ENCODE measurements at places on chromosomes 6 and 20.

- DNase-seq = no peak
Measured at GRCh38 chr20:54231036-54231435, 23.1 kb downstream of the PFDN4 start.

- no peak for DNase-seq
Measured at GRCh38 chr6:47132724-47133123, 90.6 kb upstream of the ADGRF1 start.

GRCh38 chr6:6811128-6812009 lies 222.8 kb downstream of the LY86 start:
- no peak for DNase-seq

DNA sequence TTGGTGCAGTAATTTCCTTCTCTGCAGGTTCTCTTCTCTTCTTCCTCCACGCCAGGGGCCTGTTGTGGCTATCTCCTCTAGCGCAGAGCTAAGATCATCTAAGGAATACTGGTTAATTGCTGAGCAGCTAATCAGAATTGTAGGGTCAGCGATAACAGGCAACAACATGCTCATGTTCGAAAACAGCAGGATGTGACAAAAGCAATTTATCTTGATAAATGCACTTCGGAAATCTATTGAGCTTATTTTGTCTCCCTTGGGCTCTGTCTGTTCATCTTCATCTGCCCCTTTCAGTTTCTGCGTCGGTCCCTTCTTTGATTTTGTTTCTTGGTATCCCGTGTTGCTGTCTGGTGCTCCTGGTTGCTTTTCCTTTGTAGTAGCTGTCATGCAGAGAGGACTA lies 67.3 kb upstream of the MAP3K7 start:
- no peak for DNase-seq

GRCh38 chr6:106802139-106802538 lies 172.4 kb downstream of the CD24 start:
- no peak for DNase-seq

GRCh38 chr20:46027245-46027853 lies 1.7 kb upstream of the SLC12A5 start:
- DNase-seq = no peak

DNA sequence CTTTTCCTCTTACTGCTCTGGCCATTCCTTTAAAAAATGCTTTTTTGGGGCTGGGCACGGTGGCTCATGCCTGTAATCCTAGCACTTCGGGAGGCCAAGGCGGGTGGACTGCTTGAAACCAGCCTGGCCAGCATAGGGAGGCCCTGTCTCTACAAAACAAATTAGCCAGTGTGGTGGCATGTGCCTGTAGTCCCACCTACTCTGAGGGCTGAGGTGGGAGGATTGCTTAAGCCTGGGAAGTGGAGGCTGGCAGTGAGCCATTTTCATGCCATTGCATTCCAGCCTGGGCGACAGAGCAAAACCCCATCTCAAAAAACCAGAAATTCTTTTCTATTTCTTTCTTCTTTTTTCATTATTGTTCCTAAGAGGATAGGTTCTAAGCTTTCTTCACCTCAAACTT lies 36.9 kb upstream of the RNF144B start:
- DNase-seq = no peak

GRCh38 chr20:44633872-44634600 lies 17.5 kb downstream of the ADA start:
- no peak for DNase-seq

- DNase-seq = no peak
Measured at GRCh38 chr6:37988127-37988526, 168.6 kb downstream of the ZFAND3 start.

- DNase-seq = no peak
Measured at GRCh38 chr6:38432479-38432878, 207.2 kb downstream of the BTBD9 start.

GRCh38 chr6:49906526-49906925 lies 40.2 kb upstream of the CRISP1 start:
- DNase-seq = no peak

DNA sequence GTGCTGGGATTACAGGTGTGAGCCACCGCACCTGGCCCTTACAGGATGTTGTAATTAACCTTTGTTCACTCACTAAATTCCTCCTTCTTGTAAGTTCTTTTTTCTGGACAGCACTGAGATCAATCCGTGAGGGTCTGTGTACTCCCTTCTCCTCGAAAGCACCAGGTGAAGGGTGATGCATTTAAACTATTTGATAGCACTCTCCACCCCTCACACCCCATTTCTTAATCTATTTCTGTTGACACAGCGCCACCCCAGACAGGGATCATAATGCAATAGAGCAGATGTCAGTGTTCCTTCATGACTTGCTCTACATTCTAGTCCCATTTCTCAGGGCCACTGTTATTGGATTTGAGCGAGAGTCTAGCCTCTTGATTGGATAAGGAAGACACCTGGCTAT lies 46.3 kb downstream of the PPP1R14C start:
- DNase-seq = no peak

DNA sequence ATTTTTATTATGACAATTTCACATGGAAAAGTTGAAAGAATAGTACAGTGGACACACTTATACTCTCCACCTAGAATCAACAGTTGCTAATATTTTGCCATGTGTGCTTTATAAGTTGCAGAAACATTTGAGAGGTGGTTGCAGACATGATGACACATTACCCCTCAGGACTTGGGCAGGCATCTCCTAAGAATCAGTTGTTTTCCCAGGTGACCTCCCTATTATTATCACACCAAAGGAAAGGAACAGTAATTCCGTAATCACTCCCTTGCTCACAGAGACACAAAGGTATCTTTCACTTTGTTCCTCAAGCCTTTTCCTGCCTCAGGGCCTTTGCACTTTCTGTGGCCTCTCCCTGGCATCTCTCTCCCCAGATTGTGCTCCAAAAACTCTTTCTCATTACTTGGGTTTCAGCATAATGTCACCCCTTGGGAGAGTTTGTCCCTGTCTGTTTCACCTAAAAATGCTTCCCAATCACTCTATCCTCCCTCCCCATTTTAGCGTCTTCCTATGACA lies 5.9 kb upstream of the SULF2 start:
- no peak for DNase-seq

GRCh38 chr20:50341880-50342637 lies 151.4 kb downstream of the CEBPB start:
- no peak for DNase-seq

- no peak for DNase-seq
Measured at GRCh38 chr6:97110149-97110548, 172.9 kb downstream of the MMS22L start.

DNA sequence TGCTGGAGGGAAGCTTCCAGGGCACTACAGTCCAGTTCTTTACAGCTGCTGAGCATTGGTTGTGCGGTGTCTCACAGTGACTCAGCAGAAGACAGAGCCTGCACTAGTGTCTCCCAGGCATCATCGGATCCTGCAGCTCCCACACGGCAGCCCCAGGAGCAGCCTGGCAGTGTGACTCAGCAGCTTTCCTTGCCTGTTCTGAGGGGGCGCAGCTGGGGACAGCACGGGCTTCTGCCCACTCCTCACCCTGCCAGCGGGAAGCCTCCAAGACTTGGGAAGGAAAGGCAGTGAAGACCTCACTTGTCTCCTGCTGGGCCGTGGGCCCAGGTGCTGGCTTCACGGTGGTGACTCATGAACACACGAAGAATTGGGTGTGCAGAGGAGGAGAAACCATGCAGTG lies 165.4 kb downstream of the SYNDIG1 start:
- DNase-seq = no peak

- no peak for DNase-seq
Measured at GRCh38 chr6:28985462-28986164, 19.5 kb downstream of the ZNF311 start.

DNA sequence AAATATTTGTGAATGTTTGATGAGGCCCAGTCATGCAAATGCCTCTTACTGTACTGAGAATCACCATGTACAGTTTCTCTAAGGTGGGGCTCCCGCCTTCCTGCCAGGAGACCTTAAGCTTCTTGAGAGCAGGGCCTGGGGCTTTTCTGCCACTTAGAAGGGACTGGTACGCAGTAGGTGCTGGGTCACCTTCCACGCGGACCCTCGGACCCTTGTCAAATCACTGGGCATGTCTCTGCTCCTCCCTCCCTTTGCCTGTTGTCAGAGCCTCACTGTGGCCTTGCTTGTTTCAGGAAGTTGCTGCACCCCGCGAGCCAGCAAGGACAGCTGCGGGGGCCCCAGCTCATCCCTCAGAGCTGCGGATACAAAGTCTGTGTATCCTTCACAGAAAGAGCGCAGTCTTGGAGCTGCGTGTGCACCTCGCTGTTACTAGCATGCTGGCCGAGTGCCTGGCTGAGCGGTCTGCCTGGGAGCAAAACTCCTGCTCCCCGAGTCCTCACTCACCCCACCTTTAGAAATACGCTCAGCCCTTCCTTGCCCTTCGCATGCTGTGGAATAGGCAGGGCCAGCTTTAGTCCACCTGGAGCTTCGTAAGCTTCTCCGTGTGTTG lies 30.7 kb upstream of the IRF4 start:
- no peak for DNase-seq

DNA sequence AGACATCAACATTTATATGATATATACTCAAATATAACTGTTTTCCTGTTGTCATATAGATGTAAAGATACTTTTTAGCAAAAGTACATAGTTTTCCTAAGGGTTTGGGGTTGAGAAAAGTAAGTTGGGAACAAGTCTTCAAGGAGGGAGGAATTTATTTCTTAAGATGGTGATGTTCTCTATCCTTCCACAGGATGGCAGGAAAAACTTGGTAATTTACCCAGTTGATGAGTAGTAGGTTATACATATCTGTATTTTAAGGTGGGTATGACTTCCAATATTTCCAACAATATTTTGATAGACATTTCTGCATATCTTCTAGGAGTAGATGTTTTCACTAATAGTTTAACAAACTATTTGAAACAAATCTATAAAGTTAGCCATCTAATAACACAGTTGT lies 254.4 kb downstream of the RIMS1 start:
- DNase-seq = no peak

DNA sequence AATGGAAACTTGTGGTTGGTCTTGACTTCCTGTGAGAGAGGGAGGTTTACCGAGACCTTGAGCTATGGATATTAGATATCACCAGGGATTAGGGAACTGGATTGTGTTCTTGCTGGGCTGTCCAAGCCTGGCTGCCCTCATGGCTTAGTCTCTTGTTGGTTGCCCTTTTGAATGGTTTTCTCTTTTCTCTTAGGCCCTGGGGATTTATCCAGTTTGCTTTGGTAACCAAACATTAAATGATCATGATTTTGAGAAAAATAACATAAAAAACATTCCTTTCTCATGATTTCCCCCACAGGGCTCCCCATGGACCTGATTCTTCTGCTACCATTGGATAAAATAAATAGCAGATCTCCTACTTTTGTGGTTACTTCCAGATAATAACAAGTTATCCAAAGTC lies 306.4 kb upstream of the RNF217 start:
- no peak for DNase-seq

DNA sequence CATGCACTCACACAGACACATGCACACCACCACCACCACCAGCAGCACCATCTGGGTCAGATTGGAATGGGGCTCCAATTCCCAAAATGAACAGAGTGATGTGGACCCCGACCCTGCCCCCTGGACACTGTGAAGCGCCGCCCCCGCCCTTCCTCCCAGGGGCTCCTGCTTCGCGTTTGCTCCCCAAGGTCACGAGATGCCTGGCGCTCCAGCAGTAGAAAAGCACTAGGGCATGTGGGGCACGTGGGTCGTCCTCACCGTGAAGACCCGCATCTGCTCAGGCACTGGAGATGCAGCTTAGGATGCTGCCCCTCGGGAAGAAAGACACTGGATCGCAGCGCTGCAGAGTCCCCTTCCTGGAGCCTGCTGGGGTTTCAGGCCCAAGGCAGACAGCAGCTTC lies 184.0 kb downstream of the SMOC2 start:
- no peak for DNase-seq

DNA sequence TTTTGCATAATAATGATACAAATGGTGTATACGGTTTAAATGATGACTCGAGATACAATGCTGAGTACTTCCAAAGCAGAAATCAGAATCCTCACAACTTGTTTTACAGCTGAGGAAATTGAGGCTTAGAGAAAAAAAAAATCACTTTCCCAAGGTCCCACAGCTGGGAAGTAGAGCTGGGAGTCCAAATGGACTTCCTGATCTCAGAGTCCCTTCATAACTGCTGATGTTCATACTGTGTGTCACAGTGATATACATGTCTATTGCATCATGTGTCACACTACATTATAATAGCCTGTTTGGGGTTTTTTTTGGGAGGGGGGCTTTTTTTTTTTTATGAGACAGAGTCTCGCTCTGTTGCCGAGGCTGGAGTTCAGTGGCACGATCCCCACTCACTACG lies 8.5 kb downstream of the HM13 start:
- DNase-seq = no peak

- DNase-seq = no peak
Measured at GRCh38 chr6:158708239-158708638, 58.4 kb downstream of the SYTL3 start.

GRCh38 chr6:135397172-135397952 lies 100.2 kb downstream of the AHI1 start:
- DNase-seq = no peak

DNA sequence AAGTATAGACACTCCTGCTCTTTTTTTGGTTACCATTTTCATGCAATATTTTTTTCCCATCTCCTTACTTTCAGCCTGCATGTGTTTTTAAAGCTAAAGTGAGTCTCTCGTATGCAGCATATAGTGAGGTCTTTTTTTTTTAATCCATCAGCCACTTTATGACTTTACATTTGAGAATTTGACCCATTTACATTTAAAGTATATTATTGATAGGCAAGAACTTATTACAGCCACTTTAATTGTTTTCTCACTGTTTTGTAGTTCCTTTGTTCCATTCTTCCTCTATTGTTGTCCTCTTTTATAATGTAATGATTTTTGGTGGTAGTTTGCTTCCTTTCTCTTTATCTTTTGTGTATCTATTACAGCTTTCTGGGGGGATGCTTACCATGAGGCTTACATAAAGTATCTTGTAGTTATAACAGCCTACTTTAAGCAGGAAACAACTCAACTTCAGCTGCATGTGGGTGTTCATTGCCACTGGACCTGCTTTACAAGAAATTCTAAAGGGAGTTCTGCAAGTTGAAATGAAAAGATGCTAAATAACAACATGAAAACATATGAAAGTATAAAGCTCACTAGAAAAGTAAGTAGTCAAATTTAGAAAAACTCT lies 71.8 kb downstream of the TNFAIP3 start:
- DNase-seq = no peak

GRCh38 chr6:110140650-110141049 lies 38.8 kb downstream of the WASF1 start:
- DNase-seq = no peak

- DNase-seq = no peak
Measured at GRCh38 chr6:163354085-163354484, 60.4 kb upstream of the QKI start.

DNA sequence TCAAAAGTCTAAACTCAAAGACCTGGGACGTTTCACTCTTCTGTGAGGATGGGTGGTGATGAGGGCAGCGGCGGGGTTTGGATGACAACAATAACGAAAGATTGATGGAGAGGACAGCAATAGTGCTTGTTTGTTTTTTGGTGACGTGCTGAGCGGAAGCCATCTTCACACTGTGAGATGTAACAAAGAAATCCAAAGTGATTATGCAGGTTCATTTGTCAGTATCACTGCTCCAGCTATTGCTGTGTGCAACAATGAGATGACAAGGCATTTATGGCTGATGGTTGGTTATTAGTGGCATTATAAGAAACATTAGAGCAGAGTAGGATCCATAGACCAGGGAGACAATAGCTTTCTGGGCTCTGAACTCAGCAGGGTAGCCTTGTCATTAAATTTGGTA lies 306.7 kb downstream of the RNF144B start:
- no peak for DNase-seq

GRCh38 chr6:42454428-42454791 lies 2.7 kb upstream of the TRERF1 start:
- no peak for DNase-seq

GRCh38 chr6:117495869-117496268 lies 13.4 kb downstream of the DCBLD1 start:
- DNase-seq = no peak
